ENCODE measurements at places on chromosomes 3 and 15. TPM values are rescaled to one million over a fixed set of nuclear protein-coding genes. Genes with fewer than 3 reads are reported as not detected.

DNA sequence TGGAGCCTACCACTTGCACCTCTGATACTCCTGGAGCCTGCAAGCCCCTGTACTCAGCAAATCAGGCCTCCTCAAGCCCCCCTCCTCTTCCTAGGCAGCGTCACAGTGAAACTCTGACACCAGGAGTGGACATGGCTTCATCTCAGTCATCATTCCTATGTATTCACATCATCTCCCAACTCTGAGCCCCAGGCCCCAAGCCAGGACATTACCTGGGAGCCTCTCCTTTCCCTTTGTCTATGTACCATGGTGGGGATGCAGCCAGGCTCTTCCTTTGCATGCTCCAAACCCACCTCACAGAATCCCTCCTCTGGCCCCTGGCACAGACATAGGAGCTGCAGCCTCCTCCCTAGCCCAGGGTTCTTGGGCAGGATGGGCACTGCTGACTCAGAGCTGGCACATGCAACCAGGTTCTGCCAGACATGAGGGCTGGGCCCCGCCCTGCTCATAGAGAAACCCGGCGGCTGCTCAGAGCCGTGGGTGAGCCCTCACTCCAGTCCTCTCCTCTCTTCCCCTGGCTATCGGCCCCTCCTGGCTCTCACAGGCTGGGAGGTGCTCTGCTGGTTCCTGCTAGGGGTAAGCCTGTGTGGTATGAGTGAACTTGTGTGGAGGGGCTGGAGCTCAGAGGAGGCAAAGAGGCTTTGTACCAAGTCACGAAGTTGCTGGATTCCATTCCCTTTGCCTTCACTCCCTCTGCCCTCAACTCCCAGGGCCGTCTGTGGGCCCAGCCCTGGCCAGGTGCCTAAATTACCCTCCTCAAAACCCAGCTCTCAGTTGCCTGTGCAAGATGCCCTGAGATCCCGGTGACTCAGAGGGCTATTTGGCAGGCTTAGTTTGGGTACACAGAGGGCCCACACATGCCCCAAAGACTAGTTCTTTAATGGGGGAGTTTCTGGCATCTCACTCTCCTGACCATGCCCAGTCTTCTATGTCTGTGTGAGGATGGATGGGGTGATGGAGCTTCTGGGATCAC is 1.9 kb upstream of the PLCD1 start:
- no peaks in the 10 kb centered on the region for H3K36me3 ChIP-seq
- no peaks in the 10 kb centered on the region for H3K27me3 ChIP-seq
- DNase-seq, result no peak
- H3K4me1 ChIP-seq, result peaks cover 34% of the 10 kb centered on the region
- H3K27ac ChIP-seq, result peak overlapping the region; percentile 92

DNA sequence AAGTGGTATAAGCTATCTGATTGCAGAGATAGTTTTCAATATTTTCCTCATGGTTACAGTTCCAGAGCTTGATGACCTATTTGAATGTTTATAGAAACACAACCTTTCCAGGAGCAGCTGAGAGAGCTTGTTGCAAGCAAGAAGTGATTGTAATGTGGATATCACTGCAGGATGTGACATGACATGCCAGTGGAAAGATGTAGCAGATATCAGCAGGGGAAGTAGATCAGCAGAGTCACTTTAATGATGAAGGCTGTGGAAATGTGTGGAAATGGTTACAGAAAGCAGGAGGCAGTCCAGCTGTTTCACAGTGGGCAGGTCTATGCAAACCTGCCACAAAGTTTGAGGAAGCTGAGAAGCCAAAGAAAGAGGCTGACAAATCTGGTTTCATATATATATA is 21.0 kb downstream of the TMEM158 start:
- peaks cover 48% of the 10 kb centered on the region for H3K4me1 ChIP-seq
- H3K27ac ChIP-seq, result peak overlapping the region; percentile 29
- no peaks in the 10 kb centered on the region for H3K36me3 ChIP-seq
- no peak for DNase-seq
- no peak overlapping the region for H3K4me3 ChIP-seq
- no peaks in the 10 kb centered on the region for H3K27me3 ChIP-seq

- no peaks in the 10 kb centered on the region for H3K4me1 ChIP-seq
- H3K27me3 ChIP-seq, result no peaks in the 10 kb centered on the region
- DNase-seq, result no peak
- H3K36me3 ChIP-seq, result peaks cover 4% of the 10 kb centered on the region
Observed at GRCh38 chr3:52420388-52420787, 24.5 kb downstream of the SEMA3G start.

GRCh38 chr3:135366816-135367215 is 571.8 kb downstream of the EPHB1 start:
- H3K4me3 ChIP-seq, result no peak overlapping the region
- H3K27ac ChIP-seq, result no peak overlapping the region
- H3K27me3 ChIP-seq, result no peaks in the 10 kb centered on the region

DNA sequence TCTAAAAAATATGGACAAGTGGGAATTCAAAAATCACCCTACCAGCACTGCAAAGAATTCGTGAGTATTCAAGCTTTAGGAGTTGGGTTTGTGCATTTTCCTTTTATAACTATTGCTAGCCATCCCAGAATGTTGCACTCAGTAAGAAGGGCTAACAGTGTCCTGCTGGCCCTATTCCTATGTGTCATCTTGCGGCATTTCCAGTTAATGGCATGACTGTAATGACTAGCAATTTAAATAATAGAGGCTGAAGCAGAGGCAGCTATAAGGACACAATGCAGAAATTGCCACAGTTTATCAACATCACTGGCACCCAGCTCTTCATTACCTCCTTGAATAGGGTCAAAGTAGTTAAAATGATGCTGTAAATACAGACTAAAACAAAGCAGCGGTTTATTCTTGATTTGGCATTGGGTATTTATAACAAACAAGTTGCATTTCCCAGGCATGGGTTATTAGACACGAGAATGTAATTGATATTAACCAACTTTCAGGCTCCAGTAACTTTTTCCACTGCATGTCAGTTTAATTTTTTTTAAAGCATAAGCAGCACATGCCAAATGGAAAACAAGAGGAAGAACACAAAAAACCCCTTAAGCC is 177.6 kb downstream of the FHIT start:
- no peaks in the 10 kb centered on the region for H3K27me3 ChIP-seq
- H3K27ac ChIP-seq, result no peak overlapping the region
- H3K4me1 ChIP-seq, result no peaks in the 10 kb centered on the region
- no peak for DNase-seq

DNA sequence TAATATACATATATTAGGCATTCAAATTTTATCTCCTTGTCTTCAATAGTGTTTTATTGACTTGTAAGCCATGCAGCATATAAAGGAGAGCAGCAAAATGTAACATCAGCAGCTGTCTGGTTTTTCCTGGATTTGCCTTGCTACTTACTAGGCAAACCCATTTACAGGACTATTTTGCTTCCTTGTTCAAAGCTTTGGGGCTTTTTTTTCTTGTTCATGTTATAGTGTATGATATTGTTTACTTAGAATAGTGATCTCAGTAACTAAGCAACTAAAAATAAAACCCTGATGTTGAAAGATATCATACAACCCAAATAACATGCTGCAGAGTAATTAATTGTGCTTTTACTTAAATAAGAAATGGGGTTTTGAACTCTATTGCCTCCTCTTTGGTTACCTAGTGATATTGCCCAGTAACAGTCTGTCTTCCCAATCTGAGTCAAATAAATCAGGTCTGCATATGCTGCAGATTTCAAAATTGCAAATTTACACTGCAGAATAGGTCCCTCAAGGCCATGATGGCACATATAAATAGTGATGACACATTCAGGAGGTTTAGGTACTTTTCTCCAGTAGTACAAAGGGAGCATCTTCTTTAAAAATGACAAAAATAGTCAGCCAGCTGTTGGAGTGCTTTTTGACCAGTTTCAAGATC is 578.1 kb upstream of the NECTIN3 start:
- H3K27ac ChIP-seq, result no peak overlapping the region
- H3K4me1 ChIP-seq, result no peaks in the 10 kb centered on the region
- no peak overlapping the region for H3K4me3 ChIP-seq
- DNase-seq, result no peak

DNA sequence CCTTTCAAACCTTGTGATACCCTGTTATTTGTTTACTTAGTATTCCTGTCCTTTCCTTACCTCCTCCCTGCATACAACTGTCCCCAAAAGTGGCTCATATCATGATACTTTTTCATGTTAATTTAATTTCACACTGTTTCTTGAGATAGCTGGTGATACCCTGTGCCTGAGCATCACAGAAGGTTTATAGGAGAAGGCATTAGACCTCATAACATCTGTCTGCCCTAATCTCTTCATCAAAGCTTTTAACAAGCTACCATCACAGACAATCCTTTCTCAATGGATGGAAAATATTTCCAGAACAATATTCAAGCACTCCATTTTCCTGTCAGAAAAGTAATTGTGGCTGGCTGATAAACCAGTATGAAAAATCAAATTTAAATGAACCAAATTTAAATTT is 81.6 kb downstream of the SSR3 start:
- H3K27ac ChIP-seq, result no peak overlapping the region
- no peaks in the 10 kb centered on the region for H3K4me1 ChIP-seq
- no peak overlapping the region for H3K4me3 ChIP-seq
- no peaks in the 10 kb centered on the region for H3K36me3 ChIP-seq
- H3K27me3 ChIP-seq, result no peaks in the 10 kb centered on the region
- no peak for DNase-seq

Gene MOBP
- polyA plus RNA-seq, result not detected

Gene STRA6
- not detected for polyA plus RNA-seq

Gene MGLL
- polyA plus RNA-seq, result 34.2 TPM

Gene CLDN16
- 0.88 TPM for polyA plus RNA-seq
